ENCODE measurements at places on chromosomes 1 and 21.

GRCh38 chr1:101003012-101003650, 22.5 kb downstream of the DPH5 start:
- no peak for DNase-seq

DNA sequence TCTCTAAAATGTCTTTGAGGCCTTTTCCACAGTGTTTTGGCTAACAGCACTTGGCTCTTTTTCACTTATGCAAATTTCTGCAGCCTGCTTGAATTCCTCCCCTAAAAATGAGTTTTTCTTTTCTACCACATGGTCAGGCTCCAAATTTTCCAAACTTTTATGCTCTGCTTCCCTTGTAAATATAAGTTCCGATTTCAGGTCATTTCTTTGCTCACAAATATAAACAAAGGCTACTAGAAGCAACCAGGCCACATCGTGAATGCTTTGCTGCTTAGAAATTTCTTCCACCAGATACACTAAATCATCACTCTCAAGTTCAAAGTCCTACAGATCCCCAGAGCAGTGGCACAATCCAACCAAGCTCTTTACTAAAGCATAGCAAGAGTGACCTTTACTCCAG, 28.1 kb upstream of the BTG3 start:
- no peak for DNase-seq

DNA sequence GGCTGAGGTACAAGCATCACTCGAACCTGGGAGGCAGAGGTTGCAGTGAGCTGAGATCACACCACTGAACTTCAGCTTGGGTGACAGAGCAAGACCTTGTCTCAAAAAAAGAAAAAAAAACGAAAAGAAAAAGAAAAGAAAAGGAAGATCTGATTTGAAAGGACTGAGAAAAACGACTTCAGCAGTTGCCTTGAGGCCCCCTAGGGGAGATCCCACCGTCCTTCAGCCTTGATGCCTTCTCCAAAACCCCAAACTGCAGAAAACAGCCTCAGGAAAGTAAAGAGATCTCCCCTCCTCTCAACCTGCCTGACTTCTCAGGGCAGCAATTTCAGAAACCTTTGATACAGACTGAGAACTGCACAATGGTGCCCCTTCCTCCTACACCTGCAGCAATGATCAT, 50.9 kb upstream of the BCAR3 start:
- DNase-seq = no peak

DNA sequence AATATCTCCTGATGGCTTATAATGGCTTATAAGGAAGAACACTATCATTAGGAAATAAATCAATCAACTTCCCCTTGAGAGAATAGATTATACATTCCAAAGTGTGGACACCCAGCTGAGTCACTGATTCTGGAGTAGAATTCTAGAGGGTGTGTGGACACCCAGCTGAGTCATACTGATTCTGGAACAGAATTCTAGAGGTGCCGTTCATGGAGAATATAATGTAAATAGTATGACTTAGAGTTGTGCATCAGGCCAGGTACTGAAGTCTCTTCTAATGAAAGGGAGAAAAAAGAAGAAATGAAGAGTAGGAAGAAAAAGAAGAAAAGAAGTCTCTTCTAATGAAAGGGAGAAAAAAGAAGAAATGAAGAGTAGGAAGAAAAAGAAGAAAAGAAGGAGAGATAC, 2.4 kb upstream of the USP33 start:
- DNase-seq = no peak

DNA sequence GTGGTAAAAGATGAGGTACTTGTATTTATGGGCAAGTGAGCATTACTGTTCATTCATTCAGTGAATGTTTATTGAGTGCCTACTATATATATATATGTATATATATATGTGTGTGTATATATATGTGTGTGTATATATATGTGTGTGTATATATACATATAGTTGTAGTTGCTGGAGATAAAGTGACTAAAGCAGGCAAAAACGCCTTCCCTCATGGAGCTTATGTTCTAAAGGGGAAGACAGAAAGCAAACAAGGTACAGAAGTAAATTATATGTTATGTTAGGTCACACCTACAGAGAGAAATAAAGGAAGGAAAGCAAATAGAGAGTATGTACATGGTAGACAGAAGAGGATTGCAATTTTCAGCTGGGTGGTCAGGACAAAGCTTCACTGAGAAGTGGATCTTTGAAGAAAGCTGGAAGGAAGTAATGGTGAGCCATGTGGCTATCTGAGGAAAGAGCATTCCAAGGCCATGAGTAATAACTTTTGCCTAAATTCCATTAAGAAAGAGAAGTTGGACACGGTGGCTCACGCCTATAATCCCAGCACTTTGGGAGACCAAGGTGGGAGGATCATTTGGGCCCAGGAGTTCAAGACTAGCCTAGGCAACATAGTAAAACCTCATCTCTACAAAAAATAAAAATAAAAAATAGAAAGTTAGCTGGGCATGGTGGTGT, 33.5 kb upstream of the KLF17 start:
- DNase-seq = no peak

GRCh38 chr1:201184307-201185122, 6.1 kb upstream of the IGFN1 start:
- no peak for DNase-seq

DNA sequence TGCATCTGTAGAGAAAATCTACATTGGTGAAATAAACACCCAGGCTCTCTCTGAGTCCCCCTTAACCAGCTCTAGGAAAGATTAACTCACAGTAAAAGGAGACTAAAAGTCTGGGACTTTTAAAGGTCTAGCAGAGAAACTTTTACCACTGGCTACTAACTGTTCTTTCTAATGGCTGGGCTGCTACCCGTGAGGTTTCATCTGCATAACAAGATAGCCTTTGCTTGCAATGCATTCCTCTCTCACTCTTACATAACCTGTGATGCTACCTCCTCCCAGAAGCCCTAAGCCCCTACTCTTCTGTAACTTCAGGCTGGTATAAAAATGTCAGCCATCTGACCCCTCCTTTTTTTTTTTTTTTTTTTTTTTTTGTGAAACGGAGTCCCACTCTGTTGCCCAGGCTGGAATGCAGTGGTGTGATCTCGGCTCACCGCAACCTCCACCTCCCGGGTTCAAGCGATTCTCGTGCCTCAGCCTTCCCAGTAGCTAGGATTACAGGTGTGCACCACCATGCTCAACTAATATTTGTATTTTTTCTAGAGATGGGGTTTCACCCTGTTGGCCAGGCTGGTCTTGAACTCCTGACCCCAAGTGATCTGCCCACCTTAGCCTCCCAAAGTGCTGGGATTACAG, 344.2 kb downstream of the RGS7 start:
- no peak for DNase-seq

DNA sequence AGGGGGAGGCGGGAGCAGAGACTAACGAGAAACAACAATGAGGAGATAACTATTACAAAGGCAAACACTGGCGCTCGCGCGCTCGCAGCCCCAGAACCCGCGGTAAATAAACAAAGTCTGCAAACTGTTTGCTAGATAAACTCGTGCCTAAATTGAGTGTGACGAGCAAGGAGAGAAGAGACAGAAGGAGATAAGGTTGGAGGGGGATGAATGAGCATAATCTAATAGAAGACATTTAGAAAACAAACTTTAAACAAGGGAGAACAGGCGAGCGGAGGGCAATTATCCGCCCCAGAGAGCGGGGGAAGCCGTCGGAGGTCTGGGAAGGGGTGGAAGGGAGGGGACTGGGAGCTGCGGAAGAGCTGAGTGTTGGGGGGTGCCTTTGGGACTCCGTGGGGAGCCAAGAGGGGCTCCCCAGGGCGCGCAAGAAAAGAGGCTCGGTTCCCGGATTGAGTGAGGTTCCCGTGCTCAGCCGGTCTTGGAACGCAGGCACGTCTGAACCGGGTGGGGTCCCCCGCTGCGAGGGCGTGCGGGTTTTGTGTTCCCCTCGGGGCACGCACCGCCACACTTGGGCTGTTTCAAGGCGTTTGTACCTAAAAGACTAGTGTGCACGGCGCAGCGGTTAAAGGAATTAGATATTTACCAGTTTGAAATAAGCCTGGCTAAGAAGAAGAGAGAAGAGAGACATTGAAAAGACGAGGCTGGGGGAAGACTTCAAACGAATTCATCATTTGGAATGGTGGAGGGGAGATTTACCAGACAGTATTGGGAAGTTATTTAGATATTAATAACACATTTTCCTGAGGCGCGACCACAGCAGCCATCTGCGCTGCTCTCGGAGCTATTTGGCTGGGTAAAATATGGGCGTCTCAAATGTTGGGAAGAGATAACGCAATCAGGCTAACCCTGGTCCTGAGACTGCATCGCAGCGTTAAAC, 10.6 kb downstream of the PAX7 start:
- DNase-seq = no peak

DNA sequence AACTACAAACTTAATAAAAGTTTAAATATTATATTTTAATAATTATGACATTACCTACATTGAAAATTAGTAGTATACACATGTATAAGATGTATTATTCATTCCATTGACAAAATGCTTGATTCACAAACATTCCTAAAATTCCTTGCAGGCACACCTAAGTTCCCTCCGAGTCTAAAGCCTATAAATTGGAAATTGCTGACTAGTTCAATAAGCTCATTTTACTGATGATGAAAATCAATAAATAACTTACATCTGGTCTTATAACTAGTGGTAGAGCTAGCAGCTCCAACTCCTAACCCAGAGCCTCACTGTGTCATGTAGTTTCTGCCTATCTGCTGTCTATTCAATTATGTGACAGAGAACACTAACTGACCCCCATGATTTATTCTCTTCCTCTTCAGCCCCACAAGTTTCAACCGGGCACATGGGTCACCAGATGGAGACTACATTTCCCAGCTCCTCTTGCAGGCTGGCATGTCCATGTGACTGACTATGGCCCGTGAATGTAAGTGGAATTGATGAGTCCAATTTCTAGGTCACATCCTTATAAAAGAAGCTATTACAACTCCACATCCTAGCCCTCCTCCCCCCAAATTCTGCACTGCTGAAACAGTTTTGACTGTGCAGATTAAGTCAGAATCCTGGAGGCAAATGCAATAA, 29.6 kb upstream of the LRRC8D start:
- DNase-seq = no peak

GRCh38 chr21:46326110-46326703, 2.3 kb downstream of the PCNT start:
- no peak for DNase-seq

GRCh38 chr1:187871177-187871845, 1042.6 kb downstream of the PLA2G4A start:
- DNase-seq = no peak

GRCh38 chr1:179205284-179205683, 24.2 kb downstream of the ABL2 start:
- no peak for DNase-seq

GRCh38 chr1:94022471-94023189, 98.3 kb downstream of the ABCA4 start:
- no peak for DNase-seq

DNA sequence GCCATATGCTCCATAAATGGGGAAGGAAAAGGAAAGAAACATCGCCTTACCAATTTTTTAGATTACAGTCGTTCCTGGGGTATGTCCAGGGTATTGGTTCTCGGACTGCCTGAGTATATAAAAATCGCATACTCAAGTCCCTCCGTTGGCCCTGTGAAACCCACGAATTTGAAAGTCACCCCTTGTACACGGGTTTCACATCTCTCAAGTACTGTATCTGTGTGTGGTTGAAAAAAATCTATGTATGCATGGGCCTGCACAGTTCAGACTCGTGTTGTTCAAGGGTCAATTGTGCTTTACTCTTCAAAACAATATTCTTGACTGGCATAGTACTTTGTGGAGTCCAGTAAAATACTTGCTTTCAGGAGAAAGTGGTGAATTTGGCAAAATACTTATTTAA, 171.7 kb downstream of the HS2ST1 start:
- no peak for DNase-seq

- no peak for DNase-seq
These were observed 667 bp upstream of the NID1 start for GRCh38 chr1:236065509-236066005.

GRCh38 chr1:220511785-220512184, 16.2 kb upstream of the MARK1 start:
- DNase-seq = no peak

DNA sequence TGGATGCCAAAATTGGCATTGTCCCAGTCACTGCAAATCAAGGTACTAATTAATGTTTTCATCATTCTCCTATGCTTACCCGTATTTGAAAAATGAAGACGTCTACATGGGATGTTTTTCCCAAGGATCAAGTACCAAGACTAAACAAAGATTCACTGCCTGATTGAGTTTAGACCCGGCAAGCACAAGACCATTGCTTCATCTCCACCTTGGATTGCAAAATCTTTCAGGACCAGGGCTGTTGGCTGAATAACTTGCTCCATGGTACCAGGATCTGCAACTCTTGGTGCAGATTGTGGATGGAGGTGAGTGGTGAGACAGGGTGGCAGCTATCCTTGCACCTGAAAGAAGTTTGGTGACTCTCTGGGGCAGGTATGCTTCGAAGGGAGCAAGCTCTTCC, 122.5 kb upstream of the ETS2 start:
- no peak for DNase-seq

- DNase-seq = no peak
These were observed 23.8 kb downstream of the HSD11B1 start for GRCh38 chr1:209728466-209728865.

- no peak for DNase-seq
These were observed 3.8 kb downstream of the NT5C1A start for GRCh38 chr1:39668111-39668510.

GRCh38 chr1:100038660-100039287, 69.0 kb downstream of the SLC35A3 start:
- DNase-seq = peak; percentile 68

DNA sequence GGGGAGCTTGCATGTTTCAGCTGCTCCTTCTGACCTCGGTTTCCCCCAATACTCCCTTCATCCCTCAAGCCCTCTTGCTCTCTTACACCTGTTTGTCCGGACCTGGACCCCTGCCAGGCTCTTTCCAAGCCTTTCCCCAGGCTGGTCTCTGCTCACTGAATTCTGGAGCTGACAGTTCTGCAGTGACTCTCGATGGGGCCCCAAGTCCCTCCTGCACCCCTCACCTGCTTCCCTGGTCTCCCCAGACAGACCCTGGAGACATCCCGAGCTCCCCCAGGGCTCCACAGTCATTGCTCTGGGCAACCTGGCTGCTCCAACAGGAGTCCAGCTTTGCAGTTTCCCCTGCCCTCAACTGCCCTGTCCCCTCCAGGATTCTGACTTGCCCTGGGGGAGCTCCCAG, 198.6 kb downstream of the GRIK3 start:
- no peak for DNase-seq

DNA sequence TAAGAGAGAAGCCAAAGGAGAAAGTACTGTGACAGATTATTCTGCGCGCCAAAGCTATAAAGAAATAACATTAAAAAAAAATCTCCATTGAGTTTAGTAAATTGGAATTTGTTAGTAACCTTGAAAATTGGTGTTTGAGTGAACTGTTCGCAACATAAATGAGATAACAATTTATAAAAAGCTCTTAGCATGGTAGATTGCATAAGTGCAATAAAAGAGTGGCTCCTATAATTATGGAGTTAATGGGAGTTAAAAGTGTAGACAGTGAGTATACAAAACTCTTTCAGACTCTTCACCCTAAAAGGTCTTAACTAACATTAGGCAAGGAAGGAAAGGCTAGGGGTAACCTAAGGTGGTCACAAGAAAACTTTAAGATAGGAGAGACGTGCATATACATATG, 50.6 kb downstream of the RPRD2 start:
- DNase-seq = no peak

GRCh38 chr1:150576367-150576711, 3.1 kb downstream of the MCL1 start:
- DNase-seq = no peak

GRCh38 chr21:23607782-23608431, 1999.4 kb downstream of the MRPL39 start:
- no peak for DNase-seq
